ENCODE measurements at places on chromosomes 7 and 10. TPM values are rescaled to one million over a fixed set of nuclear protein-coding genes. Genes with fewer than 3 reads are reported as not detected.

Gene AMPH
- total RNA-seq: 25.1 TPM

GRCh38 chr7:12303495-12303894, 92.4 kb downstream of the TMEM106B start:
- DNase-seq: no peak

DNA sequence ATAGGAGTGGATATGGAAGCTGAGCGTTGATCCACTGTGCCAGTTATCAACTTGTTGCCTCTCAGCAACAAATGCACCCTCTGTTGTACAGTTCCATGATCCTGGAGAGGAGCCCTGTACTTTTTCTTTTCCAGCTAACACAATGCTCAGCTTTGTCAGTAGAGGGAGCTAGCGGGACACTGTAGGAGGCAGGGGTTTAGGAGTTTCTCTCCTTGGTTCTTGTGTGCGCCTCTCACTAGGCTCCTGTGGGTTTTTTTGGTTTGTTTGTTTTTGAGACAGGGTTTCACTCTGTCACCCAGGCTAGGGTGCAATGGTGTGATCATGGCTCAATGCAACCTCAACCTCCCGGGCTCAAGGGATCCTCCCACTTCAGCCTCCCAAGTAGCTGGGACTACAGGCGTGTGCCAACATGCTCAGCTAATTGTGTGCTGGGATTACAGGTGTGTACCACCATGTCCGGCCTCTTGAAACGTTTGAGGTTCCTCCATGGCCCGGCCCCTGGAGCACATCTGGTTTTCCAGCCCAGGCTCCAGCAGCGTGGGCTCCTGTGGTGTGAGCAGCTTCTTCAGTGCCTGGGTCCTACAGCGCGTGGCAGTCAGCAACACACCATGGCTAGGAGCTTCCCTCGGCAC, 12.0 kb upstream of the MARVELD1 start:
- DNase-seq: peak; percentile 48

DNA sequence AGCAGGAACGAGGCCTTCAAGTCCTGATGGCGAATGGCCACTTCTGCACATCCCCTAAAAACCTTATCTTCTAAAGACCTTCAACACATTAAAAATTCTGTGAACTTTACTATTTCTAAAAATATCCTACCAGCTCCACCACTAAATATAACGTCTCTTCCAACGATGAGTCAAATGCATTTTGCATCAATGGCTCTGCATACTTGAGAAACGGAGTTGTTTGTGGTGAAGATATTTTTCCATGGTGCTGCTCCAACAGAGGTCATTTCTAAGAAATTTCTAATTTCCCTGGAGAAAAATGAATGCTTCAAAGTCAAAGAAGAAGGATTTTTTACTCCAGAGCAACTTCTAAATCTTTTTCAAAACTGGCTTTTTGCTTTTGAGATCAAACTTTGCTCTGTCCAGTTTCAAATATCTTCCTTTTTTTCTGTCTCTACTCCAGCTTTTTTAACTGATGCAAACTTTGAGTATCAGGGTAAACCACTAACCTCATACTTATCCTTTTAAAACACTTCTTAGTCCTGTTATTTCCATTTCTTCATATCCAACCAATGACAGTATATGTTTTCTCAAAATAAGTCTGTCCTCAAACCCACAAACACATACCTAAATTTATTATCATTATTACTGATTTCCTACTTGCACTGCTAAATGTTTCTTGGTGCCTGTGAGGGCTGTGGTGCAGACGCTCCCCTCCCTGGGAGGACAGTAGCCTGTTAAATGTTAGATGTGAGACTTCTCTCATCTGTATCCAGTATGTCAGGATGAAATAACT, 258.1 kb downstream of the KLF6 start:
- no peak for DNase-seq

GRCh38 chr10:84452003-84452402, 123.6 kb downstream of the CCSER2 start:
- no peak for DNase-seq

DNA sequence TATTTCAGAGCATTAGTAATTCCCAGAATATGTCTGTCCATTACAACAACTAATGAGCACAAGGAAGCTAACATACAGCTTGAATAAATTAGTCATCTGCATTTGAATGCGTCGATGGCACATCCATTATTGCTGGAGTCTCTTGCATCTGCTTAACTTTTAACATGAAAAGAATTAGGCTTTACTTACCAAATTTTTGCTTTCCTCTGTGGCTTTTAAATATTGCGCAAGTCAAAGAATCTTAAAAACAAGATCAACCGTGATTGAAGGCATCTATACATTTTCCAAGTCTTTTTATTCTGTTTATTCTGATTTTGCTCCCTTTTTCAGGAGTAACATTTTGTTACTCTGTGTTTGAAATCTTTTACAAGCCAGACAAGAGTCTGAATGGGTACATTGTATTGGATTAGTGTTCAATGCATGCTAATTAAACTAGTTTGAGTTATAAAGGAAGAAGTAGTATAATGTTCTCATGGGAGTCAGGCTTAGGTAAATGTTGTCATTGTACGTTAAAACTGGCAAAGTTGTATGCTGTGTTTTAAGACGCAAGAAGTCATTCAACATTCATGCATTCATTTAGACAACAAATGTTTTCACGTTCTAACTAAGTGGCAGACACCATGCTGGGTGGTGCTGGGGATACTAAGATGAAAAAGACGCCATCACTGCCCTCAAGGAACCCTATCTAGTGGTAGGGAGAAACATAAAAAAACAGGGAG, 4.0 kb upstream of the CACNB2 start:
- DNase-seq: no peak

DNA sequence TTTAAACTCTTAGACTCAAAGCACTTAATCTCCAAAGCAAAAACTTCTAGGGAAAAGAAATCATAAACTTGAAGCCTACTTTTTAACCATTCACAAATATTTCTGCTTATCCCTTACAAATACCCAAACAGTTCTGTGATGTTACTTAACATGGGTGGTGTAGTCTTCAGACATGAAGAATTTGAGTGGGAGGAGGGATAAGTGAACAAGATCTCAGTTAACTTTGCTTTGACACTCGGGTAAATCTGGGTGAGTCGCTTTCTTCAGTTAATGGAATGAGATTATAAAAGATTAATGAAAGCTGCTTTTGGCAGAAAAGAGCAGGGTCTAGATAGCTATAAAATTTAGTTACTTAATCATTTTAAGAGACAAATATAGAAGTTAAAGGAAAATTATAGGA, 47.5 kb downstream of the RNF133 start:
- DNase-seq: no peak

DNA sequence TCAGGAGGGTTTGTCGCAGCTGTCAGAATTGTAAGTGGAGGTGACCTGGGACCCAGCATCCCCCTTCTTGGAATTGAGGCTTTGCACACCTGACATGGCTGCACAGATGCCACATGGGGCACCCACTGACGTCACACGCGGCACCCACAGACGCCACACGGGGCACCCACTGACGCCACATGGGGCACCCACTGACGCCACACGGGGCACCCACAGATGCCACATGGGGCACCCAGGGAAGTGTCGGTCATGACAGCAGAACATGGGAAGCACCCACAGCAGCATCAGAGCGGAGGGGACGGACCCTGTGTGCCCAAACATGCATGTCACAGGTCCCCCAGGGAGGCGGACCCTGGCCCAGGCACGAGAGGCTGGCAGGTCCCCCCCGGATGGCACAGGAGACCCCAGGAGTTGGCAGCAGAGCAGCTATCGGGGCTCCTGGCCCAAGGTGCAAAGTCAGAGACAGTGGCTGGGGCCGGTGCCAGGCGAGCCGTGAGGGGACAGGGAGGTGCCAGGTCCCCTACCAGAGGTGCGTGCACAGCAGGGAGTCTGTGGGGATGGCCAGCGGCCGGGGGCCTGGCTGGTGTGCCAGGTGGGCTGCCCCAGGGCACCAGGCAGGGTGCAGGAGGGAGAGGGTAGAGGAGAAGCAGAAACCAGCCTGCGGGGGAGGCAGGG, 21.1 kb downstream of the KNDC1 start:
- no peak for DNase-seq

GRCh38 chr7:6242561-6242960, 29.9 kb downstream of the CYTH3 start:
- no peak for DNase-seq

Data from upper lobe of left lung (tissue), 6 donors.